ENCODE measurements at places on chromosomes 13 and 19.
A peak's percentile ranks its signal among the peaks of the same experiment; 100 is the strongest.

DNA sequence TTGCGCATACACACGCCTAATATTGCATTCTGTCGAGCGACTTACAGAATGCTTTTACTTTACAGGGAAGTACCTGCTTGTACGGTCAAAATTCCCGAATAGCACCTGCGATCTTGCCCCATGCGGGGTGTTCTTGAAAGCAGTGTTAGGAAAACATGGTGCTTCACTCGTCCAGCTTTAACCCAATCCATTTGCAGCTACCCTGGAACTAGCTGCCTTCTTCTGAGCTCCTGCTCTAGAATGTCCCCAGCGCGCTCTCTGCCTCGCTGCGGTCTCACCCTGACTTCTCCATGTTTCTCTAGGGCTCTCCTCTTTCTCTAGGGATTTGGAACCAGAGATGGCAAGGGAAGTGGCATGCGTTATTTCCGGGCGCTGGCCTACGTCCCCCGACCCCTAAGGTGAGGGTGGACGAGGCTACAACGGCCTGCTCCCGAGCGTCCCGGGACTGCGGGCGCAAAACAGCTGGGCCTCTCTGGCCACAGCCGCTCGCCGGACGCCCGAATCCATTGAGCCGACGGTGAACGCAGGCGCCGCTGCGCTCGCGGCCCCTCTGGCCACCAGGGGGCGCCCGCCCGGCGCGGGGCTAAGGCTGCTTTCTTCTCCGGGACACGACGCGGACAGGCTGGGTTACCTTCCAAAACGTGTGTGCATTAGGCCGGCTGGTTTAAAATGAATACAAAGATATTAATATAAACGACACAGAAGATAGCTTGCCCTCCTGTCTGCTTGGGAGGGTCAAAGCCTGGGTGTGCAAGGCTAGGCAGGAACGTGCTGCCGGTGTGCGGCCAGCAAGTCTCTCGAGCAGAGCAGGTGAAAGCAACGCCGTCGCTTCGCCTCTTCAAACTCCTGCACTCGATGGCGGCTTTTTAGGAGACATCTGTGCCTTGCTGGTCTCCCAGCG lies 1.8 kb upstream of the SPRY2 start:
- no peak for DNase-seq

DNA sequence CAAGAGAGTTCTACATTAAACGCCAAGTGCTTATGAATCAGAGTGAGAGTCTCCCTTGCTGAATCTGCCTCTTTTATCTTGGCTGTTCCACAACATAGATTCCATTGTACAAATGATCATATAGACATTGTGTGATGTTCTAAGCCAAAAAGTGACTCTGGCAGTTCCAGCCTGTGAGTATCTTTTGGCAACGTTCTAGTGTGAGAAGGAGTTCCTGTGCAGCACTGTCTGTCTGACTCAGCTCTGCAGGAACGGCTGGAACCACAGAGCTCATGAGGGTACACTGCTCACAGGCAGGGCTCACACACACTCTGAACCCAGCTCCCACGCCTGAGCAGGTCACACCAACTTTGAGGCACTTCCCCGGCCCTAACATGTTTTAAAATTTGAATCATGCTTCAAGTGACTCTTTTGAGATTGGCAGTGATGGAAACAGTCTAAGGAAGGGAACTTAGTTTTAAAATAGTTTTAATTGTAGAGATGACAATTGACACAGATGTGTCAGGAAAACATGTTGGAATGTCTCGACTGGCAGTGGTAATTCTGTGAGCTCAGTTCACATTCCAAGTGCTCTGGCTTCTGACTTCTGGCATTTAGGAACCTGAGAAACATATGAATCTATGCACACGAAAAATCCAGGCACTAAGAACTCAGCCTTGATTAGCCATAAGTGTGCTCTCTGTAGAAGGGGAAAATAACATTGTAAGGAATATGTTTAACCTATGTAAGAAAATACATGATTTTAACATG lies 272.0 kb downstream of the UQCRFS1 start:
- no peak for DNase-seq

- DNase-seq: no peak
Measured at GRCh38 chr19:45087531-45087930, 5.4 kb upstream of the PPP1R37 start.

DNA sequence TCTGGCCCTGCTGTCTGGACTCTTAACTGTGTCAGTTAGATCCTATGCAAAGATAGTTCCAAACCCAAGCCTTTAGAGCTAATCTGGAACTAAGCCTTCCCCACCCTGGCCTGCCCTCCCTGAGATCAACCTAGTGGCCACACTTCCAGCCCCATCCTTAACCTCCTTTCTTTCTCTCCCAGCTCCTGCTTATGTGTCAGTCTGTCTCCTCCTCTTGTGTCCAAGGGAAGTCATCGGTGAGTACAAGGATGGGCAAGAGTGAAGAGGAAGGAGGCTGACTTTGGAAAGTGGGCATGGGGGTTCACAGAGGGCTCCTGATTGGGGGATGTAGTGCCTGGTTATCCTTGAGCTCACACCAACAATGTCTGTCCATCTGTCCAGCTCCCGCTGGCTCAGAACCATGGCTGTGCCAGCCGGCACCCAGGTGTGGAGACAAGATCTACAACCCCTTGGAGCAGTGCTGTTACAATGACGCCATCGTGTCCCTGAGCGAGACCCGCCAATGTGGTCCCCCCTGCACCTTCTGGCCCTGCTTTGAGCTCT lies 12.3 kb downstream of the IGFL2 start:
- no peak for DNase-seq

DNA sequence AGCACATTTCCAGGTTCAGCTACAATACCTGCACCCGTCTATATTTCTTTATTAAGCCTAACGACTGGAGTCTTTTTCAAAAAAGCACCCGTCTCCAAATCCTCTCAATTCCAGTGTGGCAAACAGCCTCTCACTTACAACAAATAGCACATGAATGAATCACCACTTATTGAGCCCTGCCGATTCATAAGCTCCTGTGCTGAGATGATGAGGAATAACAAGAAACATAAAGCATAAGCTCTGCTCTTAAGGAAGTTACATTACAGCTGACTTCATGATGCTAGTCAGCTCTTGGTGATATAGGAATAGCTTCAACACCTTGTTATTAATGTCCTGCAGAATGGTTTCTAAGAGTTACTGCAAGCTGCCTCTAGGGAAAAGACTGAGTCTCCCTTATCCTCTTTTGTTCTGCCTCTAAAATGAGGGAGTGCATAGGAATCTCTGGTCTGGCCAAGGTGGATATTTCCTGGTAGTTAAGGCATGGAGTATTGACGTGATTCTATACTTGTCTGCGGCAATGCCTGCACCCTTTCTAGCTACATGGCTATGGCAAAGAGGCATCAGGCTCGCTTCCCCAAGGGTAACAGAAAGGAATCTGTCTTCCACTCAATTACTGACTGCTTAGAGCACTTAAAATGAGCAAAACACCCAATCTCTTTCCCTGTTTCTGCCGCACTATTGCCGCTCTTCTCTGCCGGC lies 195.7 kb downstream of the KLF12 start:
- peak; percentile 5 for DNase-seq

GRCh38 chr19:4981681-4981958 lies 12.7 kb downstream of the KDM4B start:
- no peak for DNase-seq

DNA sequence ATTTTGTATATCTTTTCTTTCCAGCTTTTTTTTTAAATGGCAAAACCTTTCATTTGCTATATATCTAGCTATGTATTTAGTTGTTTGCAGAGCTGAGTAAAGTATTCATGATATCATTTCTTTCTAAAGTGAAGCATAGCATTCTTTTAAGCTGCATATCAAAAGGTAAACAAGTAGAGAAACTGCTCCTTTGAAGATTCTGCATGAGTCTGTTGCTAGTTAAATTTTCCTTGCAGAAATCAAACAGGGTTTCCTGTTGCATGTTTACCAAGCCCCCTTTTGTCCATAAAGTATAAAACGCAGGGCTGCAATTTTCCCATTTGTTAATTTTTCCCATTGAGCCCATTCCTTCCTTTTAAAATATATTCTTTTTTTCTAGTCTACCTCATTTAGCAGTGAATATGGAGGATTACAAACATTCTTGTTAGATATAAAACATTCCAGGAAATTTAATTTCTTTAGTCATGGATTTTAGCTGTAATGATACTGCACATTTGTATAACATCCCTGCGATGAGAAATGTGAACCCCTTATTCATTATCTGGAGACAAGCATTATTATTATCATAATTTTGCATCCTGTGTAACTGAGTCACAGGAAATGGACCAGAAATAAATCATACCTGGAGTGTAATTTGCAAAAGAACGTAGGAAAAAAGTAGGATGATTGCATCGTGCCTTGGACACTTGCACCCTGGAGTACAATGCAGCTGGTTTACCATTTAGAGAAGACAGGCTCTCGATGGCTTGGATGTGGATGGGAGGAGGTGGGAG lies 110.9 kb upstream of the ARGLU1 start:
- no peak for DNase-seq

- DNase-seq: no peak
Measured at GRCh38 chr19:4373601-4374497, 26.5 kb downstream of the SH3GL1 start.

DNA sequence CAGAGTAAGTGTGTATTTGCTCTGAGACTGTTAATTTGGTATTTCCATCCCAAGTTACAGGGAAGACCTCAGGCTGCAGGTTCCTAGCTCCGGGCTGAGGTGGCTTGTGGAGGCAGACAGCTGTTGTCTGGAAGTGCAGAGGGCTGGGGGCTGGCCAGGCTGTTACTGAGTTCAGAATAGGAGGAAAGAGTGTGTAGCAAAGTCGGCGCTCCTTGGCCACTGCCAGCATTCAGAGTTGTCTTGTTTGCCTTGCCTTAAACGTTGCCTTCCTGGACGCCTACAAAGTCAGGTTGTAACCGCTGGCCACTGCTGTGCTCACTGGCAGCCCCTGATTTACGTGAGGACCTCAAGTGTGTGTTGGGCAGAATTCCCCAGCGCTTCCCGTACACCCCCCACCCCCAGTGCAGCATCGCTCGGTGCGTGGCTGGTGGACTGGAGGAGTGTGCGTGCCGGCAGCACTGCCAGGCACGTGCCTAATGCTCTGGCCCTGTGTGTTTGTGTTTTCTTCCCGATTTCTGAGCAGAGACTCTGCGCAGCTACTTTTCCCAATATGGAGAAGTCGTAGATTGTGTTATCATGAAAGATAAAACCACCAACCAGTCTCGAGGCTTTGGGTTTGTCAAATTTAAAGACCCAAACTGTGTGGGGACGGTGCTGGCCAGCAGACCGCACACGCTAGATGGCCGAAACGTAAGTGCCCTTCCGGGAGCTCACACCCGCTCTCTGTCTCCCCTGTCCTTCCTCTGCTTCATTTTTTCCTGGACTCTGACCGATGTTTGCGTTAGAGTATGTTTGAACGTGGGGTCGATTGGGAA lies 10.5 kb downstream of the DAZAP1 start:
- no peak for DNase-seq

- no peak for DNase-seq
Measured at GRCh38 chr13:20198781-20199180, 6.0 kb upstream of the GJB2 start.

Measured in A549 (cell line).